ENCODE measurements at places on chromosomes 16 and 17.

GRCh38 chr17:9021158-9021991 is at the start of gene NTN1:
TSS of gene NTN1 (plus strand) at chr17:9021510. CDS start at chr17:9022374, 864 bp downstream.
- peak; percentile 36 for DNase-seq

GRCh38 chr17:63431939-63432804 is 13.9 kb downstream of the CYB561 start:
- no peak for DNase-seq

GRCh38 chr16:88475037-88475436 is 22.0 kb downstream of the ZFPM1 start:
- DNase-seq, result no peak

DNA sequence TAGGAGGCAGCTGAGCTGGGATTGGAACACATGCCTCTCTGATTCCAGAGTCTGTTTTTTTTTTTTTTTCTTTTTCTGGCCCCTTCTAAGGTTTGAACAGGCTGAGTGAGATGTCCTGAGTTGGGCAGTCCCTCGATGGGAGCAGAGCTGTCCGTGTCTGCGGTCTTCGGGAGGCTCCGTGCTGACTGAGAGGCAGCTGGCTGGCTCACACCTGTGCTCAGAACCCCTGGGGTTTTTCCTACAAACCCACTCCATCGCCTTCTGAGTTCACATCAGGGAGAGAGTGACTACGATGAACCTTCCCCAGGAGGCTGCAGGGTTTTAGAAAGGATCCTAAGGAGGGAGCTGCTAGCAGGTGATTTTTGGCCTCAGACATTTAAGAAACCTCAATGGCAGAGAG is 92.5 kb downstream of the IRF8 start:
- DNase-seq, result no peak

- no peak for DNase-seq
Measured at GRCh38 chr16:66510711-66511601, 39.0 kb downstream of the TK2 start.

GRCh38 chr17:51402899-51403298 is 142.6 kb downstream of the UTP18 start:
- no peak for DNase-seq

GRCh38 chr17:56159826-56160380 is 6.6 kb downstream of the ANKFN1 start:
- DNase-seq, result no peak

DNA sequence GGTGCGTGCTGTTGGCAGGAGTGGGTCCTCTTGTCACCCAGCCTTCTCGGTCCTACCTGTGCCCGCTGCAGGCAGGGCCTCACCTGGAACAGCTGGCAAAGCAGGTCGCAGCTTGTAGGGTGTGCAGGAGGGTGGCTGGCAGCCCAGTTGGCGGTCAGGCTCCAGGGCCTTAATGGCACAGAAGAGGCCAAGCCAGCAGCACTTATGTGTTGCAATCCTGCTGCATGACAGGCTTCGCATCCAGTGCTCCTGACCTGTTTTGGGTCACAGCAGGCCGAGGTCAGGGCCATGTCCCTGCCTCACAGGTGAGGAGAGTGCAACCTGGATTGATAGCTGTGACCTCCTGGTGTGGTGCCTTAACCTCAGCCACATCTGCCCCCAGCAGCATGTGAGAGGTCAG is 31.9 kb downstream of the ZC3H18 start:
- DNase-seq, result no peak

- DNase-seq, result no peak
Measured at GRCh38 chr17:55641676-55642081, 81.0 kb downstream of the TMEM100 start.

DNA sequence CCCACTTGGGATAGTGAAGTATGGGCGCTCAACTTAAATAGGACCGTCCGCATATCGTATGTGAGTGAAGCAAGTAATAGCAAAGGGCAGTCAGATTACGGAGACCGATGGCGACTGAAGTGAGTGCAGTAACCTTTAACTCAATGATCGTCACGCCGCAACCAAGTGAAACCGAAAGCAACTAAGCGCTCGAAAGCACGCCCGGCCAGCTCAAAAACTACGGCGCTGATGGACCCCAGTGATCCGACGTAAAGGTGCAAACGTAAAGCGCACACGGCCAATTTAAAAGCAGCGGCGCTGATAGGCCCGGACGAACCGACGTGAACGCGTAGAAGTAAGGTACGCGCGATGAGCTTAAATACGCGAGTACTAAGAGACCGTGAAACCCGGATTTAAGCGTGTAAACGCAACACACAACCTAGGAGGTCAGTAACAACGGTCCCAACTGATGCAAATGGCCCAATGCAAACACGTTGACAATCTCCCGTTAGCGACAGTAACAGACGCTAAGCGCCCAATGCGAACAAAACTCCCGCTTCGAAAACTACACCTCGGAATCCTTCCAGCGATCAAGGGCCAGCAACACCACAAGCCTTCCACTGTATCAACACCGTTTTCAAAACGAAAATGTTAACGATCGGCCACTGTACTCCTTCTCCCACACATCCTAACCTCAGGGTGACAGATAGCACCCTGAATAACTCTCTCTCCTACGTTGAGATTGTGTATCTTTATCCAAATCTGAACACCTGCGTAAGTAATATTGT is 37.9 kb upstream of the ARL4D start:
- peak; percentile 57 for DNase-seq

DNA sequence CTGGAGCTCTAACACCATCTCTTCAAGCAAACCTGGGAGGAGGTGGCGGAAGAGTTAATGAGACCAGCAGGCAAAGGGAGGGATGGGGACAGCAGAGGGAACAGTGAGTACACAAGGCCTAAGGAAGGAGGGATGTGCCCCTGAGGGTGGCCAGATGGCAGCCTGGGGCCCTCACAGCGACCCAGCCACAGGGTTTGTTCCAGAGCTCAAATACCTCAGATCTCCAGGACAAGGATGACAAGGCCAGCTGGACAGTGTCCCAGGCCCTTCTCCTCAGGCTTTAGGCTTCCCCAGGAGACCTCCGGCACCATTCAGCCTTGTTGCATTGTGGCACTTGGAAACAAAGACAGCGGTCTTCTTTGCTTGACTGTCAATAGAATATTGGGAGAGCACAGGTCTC is 14.9 kb downstream of the CDIP1 start:
- DNase-seq, result no peak

- DNase-seq, result peak; percentile 49
Measured at GRCh38 chr17:75632863-75633485, at the start of gene SMIM5. TSS of gene SMIM5 (plus strand) at chr17:75633434. CDS start at chr17:75640202, 6,768 bp downstream.

GRCh38 chr17:37789771-37790541 is 45.1 kb upstream of the HNF1B start:
- DNase-seq, result no peak

GRCh38 chr17:30230596-30231125 is 4.8 kb downstream of the SLC6A4 start:
- no peak for DNase-seq

DNA sequence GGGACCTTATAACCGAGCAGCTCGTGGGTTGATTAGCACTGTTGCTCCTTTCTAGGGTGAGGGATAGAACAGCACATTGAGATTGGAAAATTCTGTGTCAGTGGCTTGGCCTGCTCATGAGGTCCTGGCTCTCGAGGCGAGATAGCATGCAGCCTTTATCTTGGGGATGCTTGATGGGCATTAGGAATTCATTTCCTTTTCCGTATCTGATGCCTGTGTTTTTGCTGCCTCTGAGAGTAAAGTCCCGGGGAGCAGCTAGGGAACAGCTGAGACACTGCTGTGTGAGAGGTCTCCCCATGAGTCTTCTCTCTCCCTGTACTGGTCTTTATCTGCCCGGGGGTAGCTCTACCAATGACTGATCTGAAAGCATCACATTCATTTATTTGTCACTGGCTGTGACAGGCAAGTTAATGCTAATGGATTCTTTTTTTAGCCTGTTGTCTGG is 14.5 kb downstream of the MSI2 start:
- DNase-seq, result no peak

GRCh38 chr17:57508671-57509070 is 236.4 kb downstream of the CCDC182 start:
- no peak for DNase-seq

- DNase-seq, result peak; percentile 70
Measured at GRCh38 chr16:4663777-4664465, 29.4 kb upstream of the NUDT16L1 start.

DNA sequence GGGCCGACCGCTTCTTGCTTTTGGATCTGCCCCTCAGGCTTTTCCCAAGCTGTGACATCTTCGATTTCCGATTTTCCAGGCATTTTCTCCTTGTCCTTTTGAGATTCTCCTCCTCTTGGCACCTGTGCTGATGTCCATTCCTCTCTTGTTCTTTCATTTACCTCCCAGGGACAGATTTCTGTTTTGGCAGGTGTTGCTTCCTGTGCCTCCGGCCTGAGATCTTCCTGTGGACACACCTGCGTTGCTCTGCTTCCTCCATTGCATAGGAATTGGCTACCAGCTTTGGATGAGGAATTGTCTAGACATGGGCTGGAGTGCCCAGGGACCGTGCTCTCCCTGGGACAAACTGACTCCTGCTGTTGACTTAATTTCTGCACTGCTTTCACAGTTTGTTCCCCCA is 15.1 kb downstream of the GPR179 start:
- no peak for DNase-seq

GRCh38 chr17:17315142-17315821 is 12.1 kb downstream of the NT5M start:
- DNase-seq, result no peak

DNA sequence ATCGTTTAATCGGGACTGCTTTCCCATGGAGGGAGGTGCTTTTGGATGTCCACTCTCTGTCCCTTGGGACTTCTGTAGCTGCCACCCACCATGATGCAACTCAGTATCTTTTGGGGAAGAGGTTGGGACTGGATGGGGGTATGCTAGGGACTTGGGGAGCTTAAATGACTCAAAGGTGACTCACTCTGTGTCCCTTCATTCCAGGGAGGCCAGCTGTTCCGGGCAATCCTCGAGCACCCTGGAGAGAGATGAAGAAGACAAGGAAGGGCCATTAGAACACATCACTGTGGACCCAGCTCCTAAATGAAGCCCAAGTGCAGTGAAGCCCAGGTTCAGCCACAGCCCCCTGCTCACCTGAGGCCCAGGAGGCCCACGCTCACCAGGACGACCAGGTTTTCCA is 4.6 kb downstream of the COL1A1 start:
- no peak for DNase-seq

GRCh38 chr16:4852221-4852872 is 5.1 kb downstream of the UBN1 start:
- no peak for DNase-seq

DNA sequence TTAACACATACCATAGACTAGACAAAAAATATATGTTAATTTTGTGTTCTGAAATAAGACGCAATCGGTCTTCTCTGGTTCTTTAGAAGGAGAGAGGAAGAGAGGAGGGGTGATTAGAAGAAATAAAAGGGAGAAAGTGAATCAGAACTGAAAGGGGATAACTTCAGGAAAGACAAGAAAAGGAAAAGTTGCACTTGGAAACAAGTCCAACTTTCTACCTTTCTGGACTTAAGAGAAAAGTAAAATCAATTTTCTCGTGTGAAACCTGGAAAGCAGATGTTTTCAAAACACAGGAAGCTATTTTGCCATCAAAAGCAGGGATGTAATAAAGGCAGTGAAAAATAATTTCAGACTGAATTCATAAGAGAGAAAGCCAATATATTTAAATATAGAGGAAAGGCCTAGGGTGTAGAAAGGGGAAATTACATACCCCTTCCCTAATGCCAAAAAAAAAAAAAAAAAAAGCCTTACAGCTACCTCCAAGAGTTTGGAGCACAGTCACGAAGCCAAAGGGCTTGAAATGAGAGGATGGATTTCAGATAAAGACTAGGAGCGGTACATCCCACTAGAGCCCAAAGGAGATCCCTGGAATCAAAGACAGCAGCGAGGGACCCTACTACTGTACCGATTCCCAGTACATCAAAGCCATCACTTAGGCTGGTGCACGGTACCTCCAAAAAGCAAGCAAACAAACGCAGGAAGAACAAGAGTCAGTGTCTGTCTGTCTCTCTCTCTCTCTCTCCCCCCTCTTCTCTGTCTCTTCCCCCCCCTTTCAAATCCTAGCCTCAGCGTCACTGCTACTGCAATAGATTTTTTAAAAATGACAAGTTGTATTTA is 12.1 kb upstream of the ZFHX3 start:
- no peak for DNase-seq

- DNase-seq, result no peak
Measured at GRCh38 chr16:50940275-50940854, 198.5 kb downstream of the CYLD start.

DNA sequence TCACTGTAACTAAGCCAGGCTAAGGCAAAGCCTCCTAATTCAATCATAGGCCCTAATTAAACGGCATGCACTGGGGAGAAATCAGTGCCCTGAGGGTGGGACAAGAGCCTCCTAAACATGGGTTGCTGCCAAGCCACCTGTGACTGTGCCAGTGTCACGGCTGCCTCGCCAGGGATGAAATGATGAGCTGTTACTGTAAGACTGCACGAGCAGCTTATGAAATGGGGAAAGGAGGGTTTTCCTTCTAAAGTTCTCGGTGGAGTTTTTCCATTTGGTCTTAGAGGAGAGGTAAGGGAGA is 12.7 kb downstream of the TMEM11 start:
- DNase-seq, result no peak

- DNase-seq, result peak; percentile 38
Measured at GRCh38 chr16:4273858-4274311, 1.1 kb upstream of the TFAP4 start.

DNA sequence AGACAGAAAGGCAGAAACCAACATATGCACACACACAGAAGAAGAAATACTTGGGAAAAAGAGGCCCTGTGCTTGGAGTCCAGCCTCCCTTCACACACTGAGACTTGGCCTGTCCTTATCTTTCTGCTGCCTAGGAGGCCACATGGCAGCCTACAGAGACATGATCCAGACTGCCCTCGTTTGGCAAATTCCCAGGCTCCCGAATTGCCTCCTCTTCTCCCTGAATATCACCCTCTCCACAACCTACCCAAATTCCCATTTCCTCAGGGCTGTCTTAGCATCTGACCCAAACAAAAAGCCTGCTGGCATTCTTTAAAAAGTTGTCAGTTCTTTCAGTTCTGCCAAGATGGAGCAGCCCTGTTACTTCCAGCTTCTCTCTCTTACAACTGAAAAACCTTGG is 59.8 kb downstream of the DNAH17 start:
- no peak for DNase-seq

GRCh38 chr16:84178146-84178765 is 8.6 kb downstream of the TAF1C start:
- no peak for DNase-seq

GRCh38 chr17:35969558-35970380 is 11.5 kb downstream of the CCL16 start:
- DNase-seq, result peak; percentile 37

DNA sequence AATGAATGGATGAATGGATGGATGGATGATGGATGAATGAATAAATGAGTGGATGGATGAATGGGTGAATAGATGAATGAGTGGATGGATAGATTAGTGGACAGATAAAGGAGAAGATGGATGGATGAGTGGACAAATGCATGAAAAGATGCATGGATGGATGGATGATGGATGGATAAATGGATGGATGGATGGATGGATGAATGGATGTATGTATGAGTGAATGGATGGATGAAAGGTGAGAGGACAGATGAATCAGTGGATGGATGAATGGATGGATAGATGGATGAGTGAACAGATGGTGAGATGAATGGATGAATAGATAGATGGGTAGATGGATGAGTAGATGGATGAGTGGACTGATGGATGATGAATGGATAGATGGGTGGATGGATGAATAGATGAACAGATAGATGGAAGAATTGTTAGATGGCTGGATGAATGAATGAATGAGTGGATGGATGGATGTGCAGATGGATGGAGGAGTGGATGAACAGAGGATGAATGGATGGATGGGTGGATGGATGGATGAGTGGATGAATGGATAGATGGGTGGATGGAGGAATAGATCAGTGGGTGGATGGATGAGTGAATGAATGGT is 13.7 kb upstream of the KCNJ12 start:
- no peak for DNase-seq

GRCh38 chr17:51445946-51446345 is 185.6 kb downstream of the UTP18 start:
- no peak for DNase-seq
